ENCODE measurements at places on chromosomes 13 and 19.

DNA sequence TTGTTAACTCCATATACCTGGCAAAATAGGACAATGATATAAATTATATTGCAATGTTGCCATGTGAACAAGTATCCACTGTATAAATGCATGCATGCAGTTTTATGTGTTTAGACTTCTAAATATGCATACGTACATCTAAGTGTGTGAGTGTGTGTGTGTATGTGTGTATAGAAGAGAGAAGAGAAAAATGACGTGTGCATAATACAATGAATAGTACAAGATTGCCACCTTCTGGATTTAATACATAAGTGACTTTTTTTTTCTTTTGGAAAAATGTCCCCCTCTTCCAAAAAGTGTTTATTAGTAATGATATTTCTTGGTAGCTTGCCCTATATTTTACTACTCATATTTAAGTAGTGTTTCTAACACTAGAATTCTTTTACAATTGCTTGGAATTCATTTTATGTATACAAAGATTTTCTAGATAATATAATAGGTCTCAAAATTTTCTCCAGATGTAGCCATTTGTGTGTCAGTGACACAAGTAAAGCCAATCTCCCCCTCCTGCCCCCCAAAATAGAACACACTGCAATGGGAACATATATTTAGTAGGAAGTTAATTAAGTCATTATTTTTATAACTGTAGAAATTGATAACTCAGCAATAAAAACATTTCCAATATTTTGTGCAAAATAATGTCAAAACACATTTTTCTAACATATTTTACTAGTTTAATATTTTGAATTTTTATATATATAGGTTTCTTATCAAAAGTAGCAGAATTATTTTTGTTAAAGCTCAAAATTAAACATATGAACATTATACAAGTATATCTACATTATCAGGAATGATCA is 783.3 kb upstream of the ATXN8OS start:
- DNase-seq, result no peak

- no peak for DNase-seq
Measured at GRCh38 chr19:30289336-30289735, 82.8 kb upstream of the ZNF536 start.

DNA sequence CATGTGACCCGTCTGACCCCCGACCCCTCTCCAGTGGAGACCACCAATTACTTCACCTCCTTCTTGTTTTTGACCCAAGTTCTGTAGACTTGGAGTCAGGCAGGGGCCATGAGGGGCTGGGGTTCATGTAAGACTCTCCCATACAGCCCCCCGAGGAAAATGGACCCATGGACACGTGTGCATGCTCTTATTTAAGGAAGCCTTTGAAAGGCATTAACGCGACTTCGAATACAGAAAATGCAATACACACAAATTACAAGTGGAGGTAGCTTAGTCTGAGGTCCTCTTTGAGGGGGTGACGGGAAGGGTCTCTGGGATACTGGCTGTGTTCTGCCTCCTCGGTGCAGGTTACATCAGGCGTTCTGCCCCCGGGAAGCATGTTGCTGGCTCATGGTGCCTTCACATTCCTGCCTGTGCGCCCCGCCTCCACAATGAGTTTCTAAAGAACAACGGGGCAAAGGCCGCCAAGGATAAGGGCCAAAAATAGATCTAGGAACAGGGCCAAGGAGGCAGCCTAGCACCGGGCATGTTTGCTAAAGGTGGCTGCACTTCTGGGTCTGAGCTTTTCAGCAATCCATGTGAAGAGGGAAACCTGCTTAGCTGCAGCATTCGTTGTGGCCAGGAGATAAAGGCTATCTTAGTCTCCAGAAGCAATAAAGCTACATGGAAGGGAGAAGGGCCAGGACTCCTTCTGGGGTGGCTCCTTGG is 54.5 kb downstream of the RAB20 start:
- peak; percentile 10 for DNase-seq

GRCh38 chr13:50284540-50284939 is 269.3 kb downstream of the KCNRG start:
- no peak for DNase-seq

DNA sequence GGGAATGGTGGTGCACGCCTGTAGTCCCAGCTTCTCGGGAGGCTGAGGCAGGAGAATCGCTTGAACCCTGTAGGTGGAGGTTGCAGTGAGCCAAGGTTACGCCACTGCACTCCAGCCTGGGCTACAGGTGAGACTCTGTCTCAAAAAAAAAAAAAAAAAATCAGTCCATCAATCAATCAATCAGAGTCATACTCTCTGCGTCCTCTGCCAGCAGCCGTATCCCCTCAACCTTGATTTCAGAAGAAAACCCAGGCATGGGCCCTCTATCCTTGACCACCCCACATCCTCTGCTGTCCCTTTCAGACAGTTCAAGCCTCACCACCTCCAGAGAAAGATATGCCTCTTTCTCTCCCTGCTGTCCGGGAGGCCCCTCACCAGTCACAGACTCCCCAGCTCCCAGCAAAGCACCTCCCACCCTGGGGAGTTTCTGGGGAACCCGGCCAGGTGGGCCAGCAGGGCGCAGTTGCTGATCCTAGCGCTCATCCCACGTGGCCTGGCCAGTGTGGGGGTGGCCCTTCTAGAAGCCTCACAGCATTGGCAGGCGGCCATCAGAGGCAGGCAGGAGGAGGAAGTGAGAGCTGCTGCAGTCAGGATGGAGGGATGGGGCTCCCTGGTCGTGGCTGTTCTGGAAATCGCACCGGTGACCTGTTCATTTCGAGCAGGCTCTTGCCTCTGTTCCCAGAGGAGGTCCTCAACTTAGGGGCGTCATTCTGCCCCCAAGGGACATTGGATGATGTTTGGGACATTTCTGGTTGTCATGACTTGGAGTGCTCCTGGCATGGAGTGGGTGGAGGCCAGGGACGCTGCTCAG is 10.2 kb upstream of the JSRP1 start:
- DNase-seq, result peak; percentile 76

DNA sequence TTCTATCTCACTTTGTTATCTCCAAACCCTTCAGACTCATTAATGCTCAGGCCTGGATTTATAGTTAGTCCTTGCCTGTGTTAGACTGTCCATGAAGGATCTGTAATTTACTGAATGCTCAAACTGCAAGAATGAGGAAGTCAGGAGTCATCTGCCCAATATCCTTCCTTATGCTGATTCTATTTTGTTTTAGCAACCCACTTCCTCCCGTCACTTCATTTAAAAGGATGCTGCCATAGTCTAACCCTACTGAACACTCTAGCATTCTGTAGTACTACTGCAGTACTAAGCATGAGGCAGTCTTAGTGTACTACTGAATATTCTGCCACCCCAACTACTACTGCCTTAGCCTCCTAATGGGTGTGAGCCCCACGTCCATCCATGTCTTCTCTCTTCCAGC is 1.5 kb downstream of the FCAR start:
- no peak for DNase-seq

DNA sequence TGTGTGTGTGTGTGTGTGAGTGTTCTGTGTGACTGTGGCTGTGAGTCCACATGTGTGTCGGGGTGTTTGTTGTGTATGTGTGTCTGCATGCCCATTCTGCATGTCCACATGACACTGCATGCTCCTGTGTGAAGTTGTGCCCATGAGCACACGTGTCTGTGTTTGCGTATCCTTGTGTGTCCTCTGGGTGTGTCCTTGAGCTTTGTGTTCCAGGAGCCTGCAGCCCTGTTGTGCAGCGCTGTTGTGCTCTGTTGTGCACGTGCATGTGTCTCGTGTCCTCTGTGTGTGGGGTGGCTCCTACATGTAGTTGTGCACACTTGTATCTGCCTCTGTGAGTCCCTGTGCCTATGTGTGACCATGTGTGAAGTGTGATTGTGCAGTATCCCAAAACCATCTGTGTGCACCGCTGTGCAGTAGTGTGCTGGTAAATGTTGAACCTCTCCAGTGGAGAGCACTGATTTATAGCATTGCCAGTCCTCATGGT is 2.2 kb upstream of the ARHGEF18 start:
- DNase-seq, result no peak

DNA sequence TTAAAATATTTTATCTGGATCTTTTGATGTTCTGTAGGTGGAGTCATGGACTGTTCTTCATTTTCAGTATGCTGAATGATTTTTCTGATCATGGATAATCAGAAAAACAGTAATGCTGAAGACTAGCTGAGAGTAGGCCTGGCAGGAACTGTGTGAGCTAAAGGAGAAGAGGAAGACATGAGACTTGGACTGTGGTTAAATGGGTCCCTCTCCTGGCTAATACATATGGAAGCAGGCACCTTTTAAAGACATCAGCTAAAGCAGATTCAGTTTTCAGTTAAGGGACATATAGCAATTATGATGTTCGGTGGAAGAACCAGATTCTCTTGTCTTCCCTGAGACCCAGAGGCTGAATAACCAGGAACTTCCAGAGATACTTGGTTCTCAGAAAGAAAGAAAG is 169.4 kb downstream of the OLFM4 start:
- no peak for DNase-seq

DNA sequence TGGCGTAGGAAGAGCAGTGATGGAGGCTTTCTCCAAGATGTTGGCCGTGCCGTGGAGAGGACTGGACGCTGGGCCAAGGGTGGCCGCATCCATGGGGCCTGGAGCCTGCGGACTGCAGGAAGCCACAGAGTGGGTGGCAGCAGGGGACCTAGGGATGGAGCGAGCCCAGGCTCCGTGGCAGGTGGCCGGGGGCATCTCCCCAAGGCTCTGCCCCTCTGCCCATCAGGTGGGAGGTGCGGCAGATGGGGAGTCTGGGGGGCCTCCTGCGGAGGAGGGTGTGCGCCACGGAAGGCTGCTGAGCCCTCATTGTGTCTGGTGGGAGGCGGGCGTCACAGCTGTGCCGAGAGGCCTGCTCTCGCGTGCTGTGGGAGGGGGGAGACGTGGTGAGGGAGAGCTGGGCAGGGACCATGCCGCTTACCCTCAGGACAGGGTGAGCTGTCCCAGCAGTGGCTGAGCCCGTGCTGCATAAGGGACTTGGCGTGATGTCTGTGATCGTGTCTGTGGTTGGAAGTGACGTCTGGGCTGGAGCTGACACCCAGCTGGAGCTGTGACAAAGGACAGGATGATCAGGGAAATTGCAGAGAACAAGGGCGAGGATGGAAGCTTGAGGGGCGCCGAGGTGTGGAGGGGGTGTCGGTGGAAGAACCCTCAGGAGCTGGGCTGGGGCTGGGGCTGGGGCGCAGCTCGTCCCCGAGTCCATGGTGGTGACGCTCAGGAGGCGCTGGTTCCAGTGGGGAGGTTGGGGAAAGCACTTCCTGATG is 13.4 kb downstream of the MCF2L start:
- no peak for DNase-seq

- DNase-seq, result peak; percentile 76
Measured at GRCh38 chr19:41595258-41595889, 19.4 kb downstream of the CEACAM21 start.

DNA sequence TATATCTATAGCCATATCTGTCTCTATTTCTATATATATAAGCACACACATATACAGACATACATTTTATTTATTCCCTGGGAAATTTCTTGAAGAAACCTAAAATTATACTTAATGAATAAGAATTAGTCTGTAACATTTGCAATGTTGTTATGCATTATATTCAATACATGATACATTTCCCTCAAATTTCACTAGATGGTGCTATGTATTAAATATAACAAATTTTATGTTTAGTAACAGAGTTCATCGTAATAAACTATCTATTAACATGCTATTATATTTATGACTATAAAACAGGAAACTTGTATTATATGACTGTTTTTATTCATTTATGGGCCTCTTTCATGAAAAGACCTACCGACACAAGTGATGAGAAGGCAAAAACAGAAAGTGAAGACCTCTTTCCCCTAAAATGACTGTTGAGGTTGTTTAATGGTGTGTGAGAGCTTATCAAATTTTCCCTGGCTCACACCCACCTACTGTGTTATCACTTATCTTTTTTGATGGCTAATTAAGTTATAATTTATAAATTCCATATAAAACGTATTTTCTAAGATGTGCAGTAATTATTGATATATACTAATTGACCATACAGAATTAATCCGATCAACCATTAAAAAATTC is 881.9 kb downstream of the SLITRK6 start:
- peak; percentile 28 for DNase-seq

DNA sequence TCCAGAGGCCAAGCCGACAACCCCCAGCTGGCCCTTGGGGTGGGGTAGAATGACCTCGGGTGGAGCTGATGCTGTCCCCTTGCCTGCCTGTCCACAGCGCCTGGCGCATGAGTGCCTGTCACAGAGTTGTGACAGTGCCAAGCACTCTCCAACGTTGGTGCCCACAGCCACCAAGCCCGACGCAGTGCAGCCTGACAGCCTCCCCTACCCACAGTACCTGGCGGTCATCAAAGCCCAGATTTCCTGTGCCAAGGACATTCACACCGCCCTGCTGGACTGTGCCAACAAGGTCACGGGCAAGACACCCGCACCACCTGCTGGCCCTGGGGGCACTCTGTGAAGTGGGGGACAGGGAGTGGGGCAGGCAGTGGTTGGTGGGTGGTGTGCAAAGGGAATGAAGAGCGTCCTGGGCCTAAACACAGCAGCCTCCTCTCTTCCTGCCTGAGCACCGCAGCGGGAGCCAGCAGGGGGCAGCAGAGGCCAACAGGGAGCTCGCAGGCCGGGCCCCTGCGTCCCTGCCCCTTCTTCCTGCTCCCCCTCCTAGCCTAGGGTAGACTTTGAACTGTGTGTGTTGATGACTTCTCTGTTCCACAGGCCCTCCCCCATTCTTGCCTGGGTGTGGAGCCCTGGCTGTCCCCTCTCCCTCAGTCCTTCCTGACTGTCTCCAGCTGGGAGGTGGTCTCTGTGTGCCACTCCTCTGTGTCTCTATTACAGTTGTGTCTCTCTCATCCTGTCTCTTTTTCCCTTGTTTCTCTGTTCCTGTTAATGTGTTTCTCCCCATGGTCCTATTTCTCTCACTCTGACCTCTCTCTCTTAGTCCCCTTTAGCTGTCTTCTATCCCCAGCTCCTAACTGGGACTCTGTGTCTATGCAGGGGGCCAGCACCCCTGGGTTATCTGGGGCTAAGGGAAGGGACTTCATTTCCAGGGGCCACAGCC is 6.5 kb downstream of the MED29 start:
- peak; percentile 83 for DNase-seq

DNA sequence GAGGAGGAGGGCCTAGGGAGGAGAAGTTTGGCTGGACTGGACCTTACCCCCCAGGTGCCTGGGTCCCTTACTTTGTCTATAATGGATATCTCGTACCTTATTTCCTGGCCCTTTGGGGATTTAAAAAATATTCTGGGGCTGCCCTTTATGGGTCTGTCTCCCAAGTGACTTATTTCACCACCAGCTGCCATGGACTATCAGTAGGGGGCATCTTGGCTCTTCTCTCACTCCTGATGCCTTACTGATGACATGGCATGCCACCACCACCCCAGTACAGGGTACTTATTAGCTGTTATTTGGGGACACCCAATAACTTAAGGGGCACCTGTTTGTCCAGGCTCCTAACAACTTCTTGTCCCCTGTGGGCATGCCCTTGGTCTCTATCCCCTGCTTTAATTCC is 38.0 kb downstream of the NFIX start:
- DNase-seq, result no peak

- DNase-seq, result no peak
Measured at GRCh38 chr13:57345526-57345925, 178.5 kb downstream of the PRR20E start.

DNA sequence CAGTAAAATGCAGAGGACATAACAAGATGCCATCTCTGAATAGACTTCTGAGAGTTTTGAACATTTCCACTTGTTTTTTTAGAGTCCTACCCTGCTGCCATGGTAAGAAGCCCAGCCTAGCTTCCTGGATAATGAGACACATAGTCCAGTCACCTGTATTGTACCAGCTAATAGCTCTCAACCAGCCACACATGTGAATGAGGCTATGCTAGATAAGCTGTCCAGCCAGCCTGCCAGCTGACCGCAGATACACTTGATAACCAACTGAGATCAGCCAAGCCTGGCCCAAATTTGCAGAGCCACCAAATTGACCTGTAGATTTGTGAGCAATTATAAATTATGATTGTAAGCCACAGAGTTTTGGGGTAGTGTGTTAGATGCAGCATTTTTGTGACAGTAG is 10.7 kb downstream of the RFXAP start:
- no peak for DNase-seq
